Activated CD4-positive, alpha-beta memory T cell treated with anti-CD3 and anti-CD28 coated beads for 36 hours (primary cell): ENCODE measurements at places on chromosomes 5 and 9. TPM values are rescaled to one million over a fixed set of nuclear protein-coding genes. Genes with fewer than 3 reads are reported as not detected.

The NR5A1 gene
- total RNA-seq, result not detected

DNA sequence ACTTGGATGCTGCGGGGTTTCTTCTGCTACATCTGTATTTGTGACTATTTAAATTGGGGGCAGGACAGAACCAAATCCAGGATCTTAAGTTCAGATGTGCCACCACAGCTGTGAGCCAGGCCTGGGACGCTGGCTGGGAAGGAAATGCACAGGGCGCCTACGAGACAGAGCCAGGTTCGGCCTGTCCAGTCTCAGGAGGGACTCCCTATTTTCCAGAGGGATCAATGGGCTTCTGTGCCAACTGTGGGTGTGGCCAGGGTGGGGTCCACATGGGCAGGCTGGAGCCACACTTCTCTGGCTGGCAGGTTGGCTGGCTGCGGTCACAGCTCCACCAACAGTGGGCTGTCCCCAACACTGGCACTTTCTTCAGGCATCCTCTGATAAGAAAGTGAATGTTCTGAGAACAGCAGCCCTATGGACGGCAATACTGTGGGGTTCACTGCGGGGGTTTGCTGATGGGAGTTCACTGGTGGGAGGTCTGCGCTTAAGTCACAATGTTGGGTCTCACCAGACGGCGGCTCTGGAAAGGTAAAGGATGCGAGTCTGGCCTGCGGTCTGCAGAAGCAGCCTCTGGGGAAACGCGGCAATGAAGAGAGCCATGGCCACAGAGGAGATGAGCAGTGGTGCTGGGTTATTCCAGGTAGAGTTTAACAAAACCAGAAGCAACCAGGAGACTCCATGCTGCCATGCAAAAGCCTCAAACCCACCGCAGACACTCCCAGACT lies 78.1 kb downstream of the DAP start:
- no peak overlapping the region for H3K4me3 ChIP-seq
- peaks cover 43% of the 10 kb centered on the region for H3K36me3 ChIP-seq
- no peak for DNase-seq

GRCh38 chr9:77649109-77649812 lies 1.1 kb upstream of the GNA14 start:
- H3K4me1 ChIP-seq, result peaks cover 14% of the 10 kb centered on the region
- peak overlapping the region; percentile 65 for H3K4me3 ChIP-seq
- H3K27ac ChIP-seq, result no peak overlapping the region
- H3K36me3 ChIP-seq, result no peaks in the 10 kb centered on the region

The UGT3A2 gene
- total RNA-seq, result not detected

DNA sequence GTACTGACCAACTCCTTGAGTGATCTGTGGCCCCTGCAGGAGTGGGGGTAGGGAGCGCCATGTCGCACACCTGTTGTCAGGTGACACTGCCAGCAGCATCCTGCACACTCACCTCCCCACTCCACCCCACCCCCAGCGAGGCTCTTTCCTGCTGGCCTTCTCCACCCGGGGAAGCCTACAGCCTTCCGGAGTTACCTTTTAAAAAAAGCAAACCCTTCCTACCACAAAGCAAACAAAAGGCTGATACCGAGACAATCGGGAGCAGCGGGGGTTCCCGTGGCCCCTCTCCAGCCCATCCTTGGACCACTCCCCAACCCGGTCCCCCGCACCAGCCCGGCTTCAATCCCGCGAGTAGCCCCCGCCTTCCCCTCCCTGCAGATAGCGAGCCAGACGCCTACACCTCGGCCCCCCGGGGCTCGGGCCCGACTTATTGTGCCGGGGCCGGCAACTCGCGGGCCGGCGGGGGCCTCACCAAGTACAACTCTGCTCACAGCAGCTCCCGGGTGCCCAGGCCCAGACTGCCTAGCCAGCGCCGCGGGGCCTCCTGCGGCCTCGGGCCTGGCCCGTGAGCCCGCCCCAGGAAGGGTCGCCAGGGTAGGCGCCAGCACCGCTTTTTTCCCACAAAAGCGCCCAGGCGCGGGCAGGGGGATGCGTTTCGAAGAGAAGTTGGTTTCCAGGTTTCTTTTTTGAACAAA lies 724 bp downstream of the MACROH2A1 start:
- H3K4me1 ChIP-seq, result peaks cover 53% of the 10 kb centered on the region
- no peaks in the 10 kb centered on the region for H3K27me3 ChIP-seq
- H3K4me3 ChIP-seq, result peak overlapping the region; percentile 85
- H3K36me3 ChIP-seq, result peaks cover 5% of the 10 kb centered on the region

The TAS2R1 gene
- total RNA-seq, result not detected

The ARSK gene
- 4.6 TPM for total RNA-seq

DNA sequence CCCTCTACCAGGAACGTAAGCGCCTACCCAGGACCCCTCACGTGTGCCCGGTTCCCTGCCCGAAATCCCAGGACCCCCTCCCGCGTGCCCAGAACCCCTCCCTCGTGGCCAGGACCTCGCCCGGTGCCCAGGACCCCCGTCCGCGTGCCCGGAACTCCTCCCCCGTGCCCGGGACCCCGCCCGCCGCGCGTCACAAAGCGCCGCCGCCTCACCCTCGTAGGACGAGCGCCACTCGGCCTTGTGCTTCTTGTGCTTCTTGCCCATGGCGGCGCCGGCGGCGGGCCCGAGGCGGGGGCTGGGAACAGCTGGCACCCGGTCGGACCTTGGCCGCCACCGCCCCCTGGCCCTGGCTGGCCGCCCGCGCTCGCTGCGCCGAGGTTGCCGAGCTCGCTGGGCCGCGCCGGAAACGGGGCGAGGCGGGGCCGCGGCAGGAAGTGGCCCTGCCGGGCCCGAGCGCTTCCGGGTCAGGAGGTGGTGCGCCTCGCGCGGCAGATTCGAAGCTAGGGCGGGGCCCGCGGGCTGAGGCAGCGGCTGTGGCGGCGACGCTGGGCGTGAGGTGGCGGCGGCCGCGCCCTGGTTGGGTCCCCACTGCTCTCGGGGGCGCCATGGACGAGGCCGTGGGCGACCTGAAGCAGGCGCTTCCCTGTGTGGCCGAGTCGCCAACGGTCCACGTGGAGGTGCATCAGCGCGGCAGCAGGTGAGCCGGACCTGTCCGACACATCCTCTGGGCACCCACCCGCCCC lies at the start of the genes BRD9 and TRIP13:
Gene BRD9 (minus strand): TSS at position 408 of the 743 bp plus-strand sequence. CDS start 144 bp downstream, at position 264.
Gene TRIP13 (plus strand): TSS at position 491 of the 743 bp plus-strand sequence. CDS start 115 bp downstream, at position 606.
- peak within 1 kb of the TSS; percentile 85 for H3K4me3 ChIP-seq
- H3K4me1 ChIP-seq, result peaks cover 25% of the 10 kb centered on the region
- no peaks in the 10 kb centered on the region for H3K27me3 ChIP-seq
- H3K36me3 ChIP-seq, result peaks cover 46% of the 10 kb centered on the region

The SCGB3A2 gene
- total RNA-seq, result not detected

The ADRA1B gene
- not detected for total RNA-seq

- H3K36me3 ChIP-seq, result no peaks in the 10 kb centered on the region
- no peak for DNase-seq
- H3K27ac ChIP-seq, result no peak overlapping the region
- no peak overlapping the region for H3K4me3 ChIP-seq
- no peaks in the 10 kb centered on the region for H3K4me1 ChIP-seq
Measured at GRCh38 chr5:34474573-34475021, 181.5 kb upstream of the RAI14 start.

The PLAC8L1 gene
- total RNA-seq, result not detected

- H3K27me3 ChIP-seq, result no peaks in the 10 kb centered on the region
- peak; percentile 32 for DNase-seq
Measured at GRCh38 chr9:6827439-6828145, 69.8 kb downstream of the KDM4C start.

DNA sequence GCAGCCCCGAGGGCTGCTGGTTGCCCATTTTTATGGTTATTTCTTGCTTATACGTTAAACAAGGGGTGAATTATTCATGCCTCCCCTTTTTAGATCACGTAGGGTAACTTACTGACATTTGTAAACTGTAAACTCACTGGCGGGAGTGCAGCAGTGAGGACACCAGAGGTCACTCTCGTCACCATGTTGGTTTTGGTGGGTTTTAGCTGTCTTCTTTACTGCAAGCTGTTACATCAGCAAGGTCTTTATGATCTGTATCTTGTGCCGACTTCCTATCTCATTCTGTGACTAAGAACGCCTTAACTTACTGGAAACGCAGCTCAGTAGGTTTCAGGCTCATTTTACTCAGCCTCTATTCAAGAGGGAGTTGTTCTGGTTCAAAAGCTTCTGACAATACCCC lies 155.0 kb upstream of the PRDM9 start:
- DNase-seq, result no peak
- H3K36me3 ChIP-seq, result no peaks in the 10 kb centered on the region
- no peaks in the 10 kb centered on the region for H3K27me3 ChIP-seq
- no peak overlapping the region for H3K4me3 ChIP-seq
- no peak overlapping the region for H3K27ac ChIP-seq

DNA sequence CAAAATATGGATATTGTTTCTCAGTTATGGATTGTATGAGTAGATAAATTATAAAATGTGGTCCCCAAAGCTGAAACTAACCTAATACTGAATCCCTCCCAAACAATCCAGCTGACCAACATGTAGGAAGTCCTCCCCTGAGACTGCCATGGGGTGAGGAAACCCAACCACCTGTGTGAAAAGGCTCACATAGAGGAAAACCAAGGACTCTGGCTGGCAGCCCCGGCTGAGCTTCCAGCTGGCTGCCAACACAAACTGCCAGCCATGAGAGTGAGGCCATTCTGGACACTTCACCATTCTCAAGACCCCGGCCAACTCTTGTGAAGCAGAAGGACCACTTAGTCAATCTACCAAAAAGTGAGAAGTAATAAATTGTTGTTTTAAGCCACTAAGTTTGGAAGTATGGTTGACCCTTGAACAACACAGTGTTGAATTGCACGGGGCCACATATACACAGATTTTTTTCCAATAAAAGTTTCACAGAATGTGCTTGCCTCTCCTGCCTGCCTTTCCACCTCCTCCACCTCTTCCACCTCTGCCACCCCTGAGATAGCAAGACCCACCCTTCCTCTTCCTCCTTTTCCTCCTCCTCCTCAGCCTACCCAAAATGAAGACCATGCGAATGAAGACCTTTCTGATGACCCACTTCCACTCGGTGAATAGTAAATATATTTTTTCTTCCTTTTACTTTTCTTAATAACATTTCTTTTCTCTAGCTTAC lies 15.3 kb upstream of the NRG2 start:
- peaks cover 11% of the 10 kb centered on the region for H3K27me3 ChIP-seq
- no peaks in the 10 kb centered on the region for H3K36me3 ChIP-seq

The TSSK1B gene
- not detected for total RNA-seq

GRCh38 chr5:10376544-10376943 lies 23.0 kb downstream of the MARCHF6 start:
- peaks cover 46% of the 10 kb centered on the region for H3K4me1 ChIP-seq
- H3K36me3 ChIP-seq, result peaks cover 20% of the 10 kb centered on the region
- no peak for DNase-seq
- H3K4me3 ChIP-seq, result no peak overlapping the region
- no peak overlapping the region for H3K27ac ChIP-seq

The GABRA6 gene
- not detected for total RNA-seq

DNA sequence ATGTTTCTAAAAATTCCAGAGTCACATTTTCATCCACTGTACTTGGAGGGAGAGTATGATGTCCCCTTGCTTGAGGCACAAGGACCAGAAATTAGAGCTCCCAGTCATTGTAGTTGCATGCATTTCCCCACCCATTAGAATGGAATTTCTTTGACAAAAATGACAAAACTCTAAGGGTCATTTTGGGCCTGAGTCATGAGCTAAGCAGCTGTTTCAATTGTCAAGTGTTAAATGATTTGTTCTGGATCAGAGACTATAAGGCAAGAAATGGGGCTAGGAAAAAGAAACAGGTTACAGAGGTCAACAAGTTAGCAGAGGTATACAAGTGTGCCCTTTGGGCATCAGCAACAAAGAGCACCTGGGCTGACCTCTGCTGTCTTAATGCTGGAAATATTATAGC lies 131.2 kb upstream of the IQGAP2 start:
- DNase-seq, result no peak
- H3K4me1 ChIP-seq, result peaks cover 41% of the 10 kb centered on the region
- no peak overlapping the region for H3K27ac ChIP-seq

GRCh38 chr5:116442931-116443551 lies 131.6 kb downstream of the SEMA6A start:
- no peak overlapping the region for H3K27ac ChIP-seq
- H3K27me3 ChIP-seq, result no peaks in the 10 kb centered on the region
- no peaks in the 10 kb centered on the region for H3K4me1 ChIP-seq
- H3K36me3 ChIP-seq, result peaks cover 22% of the 10 kb centered on the region
